ENCODE measurements at places on chromosomes 12 and 14.

GRCh38 chr14:96874127-96874526 lies 76.9 kb downstream of the VRK1 start:
- DNase-seq, result no peak

DNA sequence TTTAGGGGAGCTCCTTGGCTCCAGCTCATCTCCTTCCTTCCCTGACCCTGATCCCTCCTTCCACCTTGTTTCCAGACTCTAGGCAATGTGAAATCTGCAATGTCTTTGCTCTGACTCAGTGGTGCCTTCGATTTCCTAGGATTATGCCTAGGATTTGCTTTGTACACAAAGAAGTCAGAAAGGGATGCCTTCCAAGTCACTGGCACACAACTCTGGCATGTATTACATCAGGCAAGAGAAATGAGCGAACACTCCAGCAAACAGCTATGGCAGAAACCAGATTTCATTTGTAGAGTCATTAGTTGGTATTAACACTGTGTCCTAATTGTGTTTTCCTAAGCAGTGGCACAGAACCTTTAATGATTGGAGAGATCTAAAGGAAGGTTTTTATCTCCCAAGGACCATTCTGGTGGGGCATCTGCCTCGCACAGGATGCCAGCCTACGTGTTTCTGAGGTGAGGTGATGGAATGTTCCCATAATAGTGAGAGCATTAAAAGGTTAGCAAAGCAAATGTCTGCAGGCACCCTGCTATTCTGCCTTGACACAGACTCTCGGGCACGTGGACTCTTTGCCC lies 84.9 kb downstream of the WSCD2 start:
- DNase-seq, result no peak

GRCh38 chr14:39177168-39177545 lies 2.1 kb downstream of the PNN start:
- DNase-seq, result no peak

- no peak for DNase-seq
These were observed 367.3 kb downstream of the BCL11B start for GRCh38 chr14:98904677-98905076.

GRCh38 chr14:57530571-57530970 lies 36.9 kb upstream of the CCDC198 start:
- DNase-seq, result no peak

DNA sequence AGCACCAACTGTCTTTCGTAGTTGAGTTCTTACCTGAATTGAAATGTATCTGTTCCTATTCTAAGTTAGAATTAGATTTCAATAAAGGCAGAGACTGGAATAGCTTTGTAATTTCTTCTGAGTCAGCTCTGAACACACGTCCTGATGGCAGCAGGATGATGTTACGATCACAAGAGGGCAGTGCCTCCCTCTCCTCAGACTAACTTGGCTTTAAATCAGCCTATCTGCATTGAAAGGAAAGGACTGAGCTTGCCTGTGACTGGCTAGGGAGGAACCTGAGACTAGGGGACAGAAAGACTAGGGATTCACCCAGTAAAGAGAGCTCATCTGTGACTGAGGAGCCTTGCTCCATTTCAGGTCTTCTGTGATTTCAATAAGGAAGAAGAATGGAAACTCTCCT lies 323.7 kb upstream of the OR4E1 start:
- peak; percentile 15 for DNase-seq

DNA sequence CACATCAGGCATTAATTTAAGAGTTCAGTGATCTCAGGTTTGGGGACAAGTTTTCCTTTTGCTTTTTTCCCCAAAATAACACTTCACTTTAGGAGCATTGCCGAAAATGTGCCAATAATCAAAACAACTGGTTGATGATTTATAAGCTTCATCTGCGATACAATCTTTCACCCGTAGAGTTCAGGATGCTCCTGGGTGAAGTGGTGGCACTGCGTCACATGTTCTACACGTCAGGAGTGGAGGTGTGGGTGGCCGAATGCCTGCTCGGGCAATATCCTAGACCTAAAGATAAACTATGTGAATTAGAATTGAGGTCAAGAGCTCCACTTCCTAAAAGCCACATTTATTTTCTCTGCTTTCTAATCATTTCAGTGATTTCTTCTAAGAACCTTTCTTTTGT lies 70.9 kb upstream of the DICER1 start:
- no peak for DNase-seq

- DNase-seq, result peak; percentile 90
These were observed at the start of gene CKB for GRCh38 chr14:103522649-103523574. Gene CKB, minus strand, starts transcription at chr14:103522830. Its CDS starts 337 bp downstream, at chr14:103522493.

- no peak for DNase-seq
These were observed 2.6 kb downstream of the DCAF4 start for GRCh38 chr14:72928872-72929271.

GRCh38 chr14:64828071-64828470 lies 51.6 kb downstream of the SPTB start:
- no peak for DNase-seq

DNA sequence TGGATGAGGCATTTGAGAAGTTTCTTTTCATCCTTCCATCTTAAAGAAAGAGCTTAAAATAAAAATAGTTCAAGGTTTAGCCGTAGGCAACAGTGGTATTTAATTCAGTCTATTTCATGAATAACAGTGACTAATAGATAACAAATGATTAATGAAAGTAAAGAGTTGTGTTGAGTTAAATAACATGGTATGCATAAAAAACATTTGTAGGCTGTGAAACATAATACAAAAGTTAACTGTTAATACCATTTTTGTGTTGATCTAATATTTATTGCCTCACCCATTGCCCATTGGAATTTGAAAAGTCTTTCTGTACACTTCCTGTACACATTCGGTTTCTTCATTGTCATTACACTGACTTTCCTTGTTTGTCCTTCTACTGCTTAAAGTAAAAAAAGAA lies 108.6 kb upstream of the PDE3A start:
- no peak for DNase-seq

GRCh38 chr12:130161261-130162243 lies 712 bp upstream of the FZD10 start:
- peak; percentile 41 for DNase-seq

Measured in glutamatergic neuron (in vitro differentiated cells).